ENCODE measurements at places on chromosomes 5 and 9.

DNA sequence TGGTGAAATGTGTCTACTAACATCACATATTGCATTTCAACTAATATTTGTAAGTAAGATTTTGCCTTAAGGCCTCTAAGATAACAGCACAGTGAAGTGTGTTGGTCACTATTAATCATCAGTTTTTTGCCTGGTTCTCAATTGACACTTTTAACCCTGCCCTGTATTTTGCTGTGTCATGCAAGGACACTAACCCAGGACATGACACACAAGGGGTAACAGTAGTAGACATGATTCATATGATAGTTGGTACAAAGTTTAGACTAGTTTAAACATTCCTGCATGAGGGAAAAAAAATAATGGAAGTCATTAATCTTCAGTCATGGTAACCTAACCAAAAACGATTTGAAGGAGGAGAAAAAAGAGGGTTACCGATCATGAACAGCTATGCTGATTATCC, 207.0 kb downstream of the DEPDC1B start:
- no peak for DNase-seq

DNA sequence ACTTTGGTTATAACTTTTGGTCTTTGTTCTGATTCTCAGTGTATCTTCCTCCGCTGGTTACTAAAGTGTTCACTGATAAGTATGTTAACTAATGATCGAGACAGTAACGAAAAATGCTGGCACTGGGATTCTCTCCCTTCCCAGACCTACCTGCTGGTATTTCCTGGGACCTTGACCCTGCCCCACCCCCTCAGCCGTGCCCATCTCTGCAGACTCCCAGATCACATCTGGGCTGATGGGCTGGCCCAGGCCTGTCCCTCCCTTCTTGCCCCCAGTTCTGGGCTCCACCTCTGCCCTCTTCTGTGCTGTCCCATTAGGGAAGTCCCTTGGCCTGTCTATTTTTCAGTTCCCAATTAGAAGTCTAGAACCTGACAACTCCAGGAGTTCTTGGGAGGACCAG, 46.9 kb downstream of the NEURL1B start:
- DNase-seq, result no peak

DNA sequence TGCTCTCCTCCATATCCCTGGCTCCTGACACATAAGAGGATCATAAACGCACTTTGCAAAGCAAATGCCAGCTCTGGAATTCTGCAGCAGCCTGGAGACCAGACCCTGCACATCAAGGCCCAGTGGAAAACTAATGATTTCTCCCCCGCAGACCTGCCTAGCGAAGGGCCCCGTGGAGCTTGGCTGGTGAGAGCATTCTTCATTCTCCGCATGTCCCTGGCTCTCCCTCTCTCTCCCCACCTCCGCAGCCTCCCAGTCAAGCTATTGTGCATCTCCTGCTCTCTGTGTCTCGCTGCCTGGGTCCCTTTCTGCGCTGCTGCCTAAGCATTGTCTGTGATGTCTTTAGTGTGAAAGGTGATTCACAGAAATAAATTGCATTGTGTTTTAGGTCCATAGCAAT, 46.7 kb downstream of the GRIA1 start:
- DNase-seq, result no peak

DNA sequence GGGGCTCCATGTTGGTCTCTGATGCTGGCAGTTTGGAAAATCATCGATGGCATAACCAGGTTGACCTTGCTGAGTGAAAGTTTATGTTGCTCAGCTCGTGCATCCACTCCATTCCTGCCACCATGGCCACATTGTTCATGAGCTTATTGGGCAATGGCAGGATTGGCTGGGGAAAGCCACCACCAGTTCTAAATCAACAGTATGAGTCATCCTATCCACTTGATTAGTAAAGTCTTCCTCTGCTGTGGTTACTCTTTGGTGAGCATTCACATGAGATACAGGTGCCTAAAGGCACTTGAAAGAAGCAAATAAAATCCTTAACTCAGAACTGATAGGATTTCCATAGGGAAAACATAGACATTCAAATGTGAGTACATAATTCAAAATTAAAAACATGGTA, 131.8 kb upstream of the FBN2 start:
- DNase-seq, result no peak

DNA sequence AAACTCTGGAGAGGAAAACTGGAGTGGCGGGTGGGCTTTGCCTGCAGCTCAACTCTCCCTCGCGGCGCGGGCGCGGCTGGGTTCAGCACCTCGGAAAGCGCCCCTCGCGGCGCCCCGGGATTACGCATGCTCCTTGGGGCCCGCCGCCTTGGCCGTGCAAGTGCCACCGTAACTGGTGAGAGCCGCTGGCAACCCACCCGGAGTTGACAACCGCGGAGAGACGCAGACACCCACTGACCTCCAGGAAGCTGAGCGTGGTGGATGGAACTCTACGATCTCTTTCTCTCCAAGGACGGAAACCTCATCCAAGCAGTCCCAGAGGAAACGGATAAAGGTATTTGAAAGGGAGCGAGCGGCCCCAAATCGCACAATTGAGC, 194 bp upstream of the RXFP3 start:
- DNase-seq, result peak; percentile 47

DNA sequence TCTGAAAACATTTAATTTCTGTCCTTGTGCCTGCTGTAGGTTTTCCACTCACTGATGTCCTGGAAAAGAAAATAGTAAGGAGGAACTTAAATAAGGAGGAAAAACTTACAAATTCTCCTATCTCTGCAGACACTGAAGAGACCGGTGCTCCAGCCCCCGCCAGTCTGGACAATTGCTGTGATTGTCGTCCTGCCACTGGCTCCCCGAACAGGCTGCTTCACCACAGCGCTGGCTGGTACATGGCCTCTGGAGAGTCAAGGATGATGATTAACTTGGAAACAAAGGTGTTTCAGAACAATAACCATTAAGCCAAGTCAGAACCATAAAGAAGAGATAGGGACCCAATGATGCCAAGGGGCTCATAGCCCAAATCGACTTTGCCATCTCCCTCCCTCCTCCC, 7.3 kb downstream of the PLAC8L1 start:
- DNase-seq, result no peak

DNA sequence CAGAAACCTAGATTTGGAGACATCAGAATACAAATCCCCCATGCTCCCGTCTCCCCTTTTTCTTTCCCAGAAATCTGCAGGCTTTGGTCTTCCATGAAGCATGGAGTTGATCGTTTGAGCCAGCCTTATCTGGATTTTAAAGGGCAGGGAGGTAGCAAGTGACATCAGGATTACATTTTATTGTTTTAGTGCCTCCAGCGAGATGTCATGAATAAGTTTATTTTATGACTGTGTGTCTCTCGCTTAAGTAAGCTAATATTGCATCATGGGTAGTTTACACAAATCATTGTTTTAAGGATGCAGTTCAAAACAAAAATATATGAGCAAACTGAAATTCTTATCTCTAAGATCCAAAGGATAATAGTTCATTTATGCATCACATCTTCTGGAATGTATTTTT, 50.7 kb upstream of the TNFSF8 start:
- no peak for DNase-seq

DNA sequence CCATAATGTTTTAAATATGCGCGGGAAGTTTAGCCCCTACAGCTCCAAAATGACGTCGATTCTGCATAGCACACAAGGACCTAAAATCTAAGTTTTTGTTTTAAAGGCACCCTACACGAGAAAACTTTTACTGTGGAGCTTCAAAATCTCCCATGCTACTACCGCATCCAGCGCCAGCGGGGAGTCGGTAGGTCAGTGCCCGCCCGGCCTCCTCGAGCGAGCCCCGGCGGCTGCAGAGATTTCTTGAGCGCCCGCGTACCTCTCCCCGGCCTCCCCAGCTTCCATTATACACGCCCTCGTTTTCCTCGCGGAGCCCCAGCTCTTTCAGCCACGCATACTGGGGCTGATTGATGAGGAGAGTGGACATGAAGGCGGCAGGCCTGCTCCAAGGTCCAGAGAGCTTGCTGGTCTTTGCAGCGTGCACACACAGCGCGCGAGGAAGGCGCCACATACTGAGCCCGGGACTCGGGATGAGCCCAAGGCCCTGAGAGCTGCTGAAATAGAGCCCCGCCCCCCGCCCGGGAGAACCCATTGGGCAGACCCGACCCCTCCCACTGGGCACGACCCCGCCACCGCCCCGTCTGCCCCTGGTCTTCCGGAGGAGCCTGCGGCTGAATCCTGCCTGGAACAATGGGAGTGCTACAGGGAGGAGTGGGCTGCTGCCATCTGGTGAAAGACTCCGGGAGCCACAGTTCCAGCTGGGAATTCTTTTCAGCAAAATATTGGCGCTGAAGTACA, at the start of gene ALDH7A1:
TSS of gene ALDH7A1 (minus strand) at position 472 of the 738 bp plus-strand sequence. CDS start at position 451, 21 bp downstream.
- no peak for DNase-seq

- DNase-seq, result no peak
Observed at GRCh38 chr9:132994410-132995120, 16.1 kb downstream of the GFI1B start.

- no peak for DNase-seq
Observed at GRCh38 chr9:125262294-125262991, 817 bp downstream of the GAPVD1 start.

DNA sequence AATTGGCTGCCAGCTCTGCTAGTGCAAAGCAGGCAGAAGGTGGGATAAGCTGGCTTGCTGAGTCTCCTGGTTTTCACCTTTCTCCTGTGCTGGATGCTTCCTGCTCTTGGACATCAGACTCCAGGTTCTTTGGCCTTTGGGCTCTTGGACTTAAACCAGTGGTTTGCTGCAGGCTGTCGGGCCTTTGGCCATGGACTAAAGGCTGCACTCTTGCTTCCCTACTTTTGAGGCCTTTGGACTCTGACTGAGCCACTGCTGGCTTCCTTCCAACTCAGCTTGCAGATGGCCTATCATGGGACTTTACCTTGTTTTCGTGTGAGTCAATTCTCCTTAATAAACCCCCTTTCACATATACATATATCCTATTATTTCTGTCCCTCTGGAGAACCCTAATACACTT, 1293.9 kb upstream of the CDH6 start:
- DNase-seq, result no peak

DNA sequence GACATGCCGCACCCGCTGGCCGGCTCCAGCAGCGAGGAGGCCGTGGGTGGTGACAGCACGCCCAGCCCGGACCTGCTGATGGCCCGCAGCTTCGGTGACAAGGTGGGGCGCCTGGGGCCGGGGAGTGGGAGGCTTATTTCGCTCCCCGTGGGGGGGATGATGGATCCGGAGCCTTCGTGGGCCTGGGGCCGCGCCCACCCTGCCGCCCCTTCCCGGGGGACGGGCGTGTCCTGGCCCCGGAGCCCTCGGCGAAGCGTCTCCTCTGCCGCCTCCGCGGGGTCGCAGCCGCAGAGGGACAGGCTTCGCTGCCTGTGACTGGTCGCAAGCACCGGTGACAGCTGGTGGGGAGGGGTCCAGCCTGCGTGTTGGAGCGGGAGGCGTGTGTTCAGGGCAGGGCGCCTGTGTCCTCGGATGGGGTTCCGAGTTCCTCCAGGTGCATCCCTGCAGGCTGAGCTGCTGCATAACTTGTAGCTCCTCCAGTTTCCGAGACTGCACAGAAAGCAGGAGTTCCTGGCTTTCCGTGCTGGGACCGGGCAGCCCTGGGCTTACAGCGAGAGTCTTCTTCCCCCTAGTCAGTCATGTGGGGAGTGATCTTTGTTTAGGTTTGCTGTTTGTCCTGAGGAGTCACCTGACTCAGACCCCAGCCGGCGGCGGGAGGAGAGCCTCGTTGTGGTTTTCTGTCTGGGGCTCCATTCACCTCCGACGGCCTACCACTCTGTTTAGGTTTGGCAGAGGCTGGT, 666 bp downstream of the SNX30 start:
- peak; percentile 5 for DNase-seq

GRCh38 chr9:14906644-14907359, 3.4 kb downstream of the FREM1 start:
- DNase-seq, result no peak

- DNase-seq, result no peak
Observed at GRCh38 chr9:131701789-131702337, 38.0 kb downstream of the RAPGEF1 start.

- no peak for DNase-seq
Observed at GRCh38 chr9:99012957-99013512, 69.3 kb downstream of the COL15A1 start.

DNA sequence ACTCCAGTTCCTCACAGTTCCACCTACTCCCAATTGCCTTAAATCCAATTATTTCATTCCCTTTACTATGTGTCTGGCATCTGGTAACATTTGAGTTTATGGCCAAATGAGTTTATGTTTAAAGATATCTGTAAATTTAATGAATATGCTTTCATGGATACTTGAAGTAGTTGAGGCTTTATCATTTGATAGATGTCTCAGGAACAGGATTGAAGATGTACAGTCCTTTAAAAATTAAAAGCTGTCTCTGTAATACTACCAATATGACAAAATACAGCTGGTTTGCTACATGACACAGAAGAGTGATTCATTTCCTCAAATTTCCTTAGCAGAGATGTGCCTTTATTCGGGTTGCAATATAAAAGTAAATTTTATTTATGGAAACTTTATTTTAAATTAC, 2326.0 kb upstream of the ACO1 start:
- no peak for DNase-seq

DNA sequence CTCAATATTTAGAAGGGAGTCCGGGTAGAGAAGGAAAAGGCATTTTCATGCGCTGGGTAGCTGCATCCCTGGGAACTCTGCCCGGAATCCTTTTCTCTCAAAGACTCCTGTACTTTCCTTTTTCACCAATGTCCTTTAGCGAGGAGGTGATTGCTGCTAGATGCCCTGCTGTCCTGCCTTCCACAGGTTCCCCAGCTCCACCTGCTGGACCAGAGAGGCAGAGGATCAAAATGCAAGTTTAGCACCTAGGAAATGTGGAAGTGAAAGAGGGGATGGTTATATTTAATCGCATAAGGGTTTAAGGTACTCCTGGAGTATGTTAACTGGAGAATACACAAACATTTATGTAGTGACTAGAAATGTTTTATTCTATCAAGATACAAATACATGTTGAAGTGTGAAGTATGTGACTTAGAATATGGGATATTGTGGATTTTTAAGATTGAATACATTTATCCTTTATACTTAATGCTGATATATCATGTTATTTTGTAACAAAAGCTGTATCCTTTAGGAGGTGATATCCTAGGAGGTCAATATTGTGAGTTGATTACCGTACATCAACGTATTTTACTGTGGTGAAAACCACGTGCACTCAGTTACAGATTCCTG, 145.7 kb downstream of the ARHGAP26 start:
- no peak for DNase-seq

GRCh38 chr9:107624234-107624948, 134.8 kb upstream of the KLF4 start:
- no peak for DNase-seq

- DNase-seq, result no peak
Observed at GRCh38 chr5:2371419-2371710, 380.1 kb downstream of the IRX2 start.

- no peak for DNase-seq
Observed at GRCh38 chr9:34098307-34098706, 28.2 kb downstream of the DCAF12 start.

GRCh38 chr5:156174225-156174624, 152.7 kb upstream of the SGCD start:
- no peak for DNase-seq
